ENCODE measurements at places on chromosomes 2 and 18.

- DNase-seq = no peak
Observed at GRCh38 chr2:85853499-85854165, 35.2 kb downstream of the ST3GAL5 start.

- DNase-seq = no peak
Observed at GRCh38 chr2:85950743-85951142, 62.0 kb upstream of the ST3GAL5 start.

DNA sequence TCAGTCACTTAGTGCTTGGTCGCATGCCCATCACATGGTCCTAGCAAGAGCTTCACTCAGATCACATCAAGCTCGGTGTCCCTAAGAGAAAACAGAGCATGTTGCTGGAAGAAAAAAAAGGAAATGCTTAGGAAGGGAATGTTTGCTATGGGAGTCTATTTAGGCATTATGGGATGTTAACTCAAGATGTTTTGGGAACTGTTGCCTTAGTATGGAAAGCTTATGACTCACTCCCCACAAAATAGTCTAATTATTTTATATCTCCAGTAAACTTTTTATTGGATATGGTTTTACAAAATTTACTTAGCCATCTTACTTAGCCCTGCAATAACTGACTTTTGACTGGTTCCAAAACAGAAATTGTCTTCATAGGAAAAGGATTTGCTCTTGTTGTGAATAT lies 439.5 kb upstream of the ZEB2 start:
- no peak for DNase-seq

GRCh38 chr2:66495788-66496640 lies 61.1 kb downstream of the MEIS1 start:
- no peak for DNase-seq

DNA sequence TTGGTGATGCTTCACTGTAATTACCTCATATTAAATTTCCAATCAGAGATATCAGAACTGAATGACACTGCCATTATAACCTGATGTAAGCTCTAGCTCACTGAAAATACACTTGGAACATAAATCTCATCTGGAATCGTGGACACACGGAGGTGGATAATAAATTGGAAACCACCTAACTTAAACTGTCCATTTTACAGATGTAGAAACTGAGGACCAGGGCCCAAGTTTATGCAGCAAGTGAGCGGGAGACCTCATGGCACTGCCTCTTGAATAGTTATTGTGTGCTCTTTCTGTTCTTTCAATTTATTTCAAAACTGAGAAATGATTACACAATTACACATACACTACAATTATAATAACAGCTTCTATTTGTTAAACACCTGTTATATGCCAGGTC lies 20.8 kb downstream of the CCDC68 start:
- DNase-seq = no peak

GRCh38 chr18:3138274-3138975 lies 81.3 kb downstream of the MYOM1 start:
- no peak for DNase-seq

DNA sequence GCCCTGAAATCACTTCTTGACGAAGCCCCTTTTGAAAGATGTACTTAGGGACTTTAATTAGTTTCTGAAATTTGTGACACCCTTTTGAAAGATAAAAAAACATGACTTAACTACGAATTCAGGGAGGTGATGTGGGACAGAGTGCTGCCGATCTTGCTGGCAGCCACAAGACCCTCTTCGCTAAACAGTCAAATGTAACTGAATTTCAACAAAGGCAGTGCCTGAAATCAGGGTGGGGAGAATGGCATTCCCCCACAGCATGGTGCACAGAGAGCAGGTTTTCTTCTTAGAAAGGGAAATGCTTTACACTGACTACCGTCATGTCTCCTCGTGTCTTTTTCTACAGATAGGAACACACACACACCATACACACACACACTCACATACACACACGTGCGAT lies 640.2 kb upstream of the POU3F3 start:
- DNase-seq = no peak

GRCh38 chr2:226644399-226644865 lies 155.2 kb downstream of the IRS1 start:
- no peak for DNase-seq

DNA sequence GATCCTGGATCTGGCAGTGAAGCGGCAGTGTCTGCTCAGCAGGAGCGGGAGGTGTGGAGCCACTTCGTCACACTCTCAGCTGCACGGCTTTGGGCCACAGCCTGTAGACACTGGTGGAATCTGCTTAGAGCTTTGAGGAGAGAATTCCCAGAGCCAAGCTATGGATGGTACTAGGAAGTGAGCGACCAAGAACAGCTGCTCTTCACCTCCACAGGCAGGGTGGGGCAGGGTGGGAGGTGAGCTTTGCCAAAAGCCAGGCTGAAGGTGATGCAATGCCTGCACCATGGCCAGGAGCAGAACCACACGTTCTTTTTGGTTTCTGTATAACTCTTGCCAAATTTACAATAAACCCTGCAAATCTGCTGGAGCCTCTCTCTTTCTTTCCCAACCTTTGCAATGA lies 226.1 kb downstream of the ANKRD30B start:
- DNase-seq = no peak

DNA sequence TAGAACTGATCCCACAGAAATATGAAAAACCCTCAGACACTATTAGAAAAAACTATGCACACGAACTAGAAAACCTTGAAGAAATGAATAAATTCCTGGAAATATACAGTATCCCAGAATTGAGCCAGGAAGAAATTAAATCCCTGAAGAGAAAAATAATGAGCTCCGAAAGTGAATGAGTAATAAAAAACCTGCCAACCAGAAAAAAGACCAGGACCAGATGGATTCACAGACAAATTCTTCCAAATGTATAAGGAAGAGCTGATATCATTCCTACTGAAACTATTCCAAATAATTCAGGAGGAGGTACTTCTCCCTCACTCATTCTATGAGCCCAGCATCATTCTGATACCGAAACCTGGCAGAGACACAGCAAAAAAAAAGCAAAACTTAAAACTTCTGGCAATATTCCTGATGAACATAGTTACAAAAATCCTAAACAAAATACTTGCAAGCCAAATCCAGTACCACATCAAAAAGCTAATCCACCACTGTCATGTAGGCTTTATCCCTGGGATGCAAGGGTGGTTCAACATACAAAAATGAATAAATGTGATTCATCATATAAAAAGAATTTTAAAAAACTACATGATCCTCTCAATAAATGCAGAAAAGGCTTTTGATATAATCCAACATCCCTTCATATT lies 1397.6 kb upstream of the DDX18 start:
- no peak for DNase-seq

DNA sequence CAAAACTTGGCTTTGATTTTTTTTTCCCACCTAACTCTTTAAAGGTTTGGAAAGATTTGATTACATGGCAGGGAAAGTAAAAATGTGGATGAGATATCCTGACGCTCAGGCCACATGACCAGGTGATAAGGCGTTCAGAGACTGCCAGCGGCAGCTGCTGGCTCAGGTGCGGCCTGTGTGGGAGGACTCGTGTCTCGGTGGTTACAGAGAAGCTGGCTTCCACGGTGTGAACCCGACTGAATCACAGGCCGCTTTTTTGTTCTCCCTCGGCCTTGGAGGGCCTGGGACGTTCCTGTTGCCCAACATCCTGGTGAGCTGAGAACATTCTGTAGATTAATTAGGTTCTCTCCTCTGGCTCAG lies 124.2 kb upstream of the ZNF516 start:
- no peak for DNase-seq

- no peak for DNase-seq
Observed at GRCh38 chr18:60372596-60372995, at the start of gene MC4R. Gene MC4R, minus strand, starts transcription at chr18:60372775. Its CDS starts 426 bp downstream, at chr18:60372349.

GRCh38 chr2:10333966-10334365 lies 31.3 kb downstream of the HPCAL1 start:
- no peak for DNase-seq

DNA sequence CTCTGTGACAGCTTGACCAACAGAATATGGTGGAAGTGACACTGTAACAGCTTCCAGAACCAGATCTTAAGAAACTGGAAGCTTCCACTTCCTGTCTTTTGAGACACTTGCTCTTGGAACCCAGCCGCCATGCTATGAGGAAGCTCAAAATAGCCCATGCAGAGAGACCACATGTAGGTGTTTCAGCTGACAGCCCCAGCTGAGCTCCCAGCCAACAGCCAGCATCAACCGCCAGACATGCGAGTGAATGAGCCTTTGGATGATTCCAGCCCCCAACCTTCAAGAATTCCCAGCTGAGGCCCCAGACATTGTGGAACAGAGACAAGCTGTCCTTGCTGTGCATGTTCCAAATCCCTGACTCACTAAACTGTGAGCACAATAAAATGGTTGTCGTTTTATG lies 27.9 kb downstream of the ACVR1 start:
- DNase-seq = no peak

DNA sequence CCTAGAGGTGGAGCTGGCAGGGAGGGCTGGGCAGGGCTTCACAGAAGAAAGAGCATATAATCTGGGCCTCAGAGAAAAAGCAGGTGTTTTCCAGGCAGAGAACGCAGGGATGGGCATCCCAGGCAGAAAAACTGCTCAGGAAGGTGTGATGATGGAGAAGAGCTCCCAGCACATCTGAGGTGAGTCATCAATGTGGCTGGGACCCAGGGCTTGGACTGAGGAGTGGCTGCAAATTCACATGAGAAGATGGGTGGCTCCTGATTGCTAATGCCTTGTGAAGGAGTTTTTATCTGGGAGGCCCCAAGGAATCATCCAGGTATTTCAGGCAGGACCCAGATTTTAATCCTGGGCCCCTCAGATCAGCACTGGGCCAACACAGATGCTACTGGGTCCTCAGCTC lies 10.2 kb downstream of the IL1F10 start:
- DNase-seq = no peak

- no peak for DNase-seq
Observed at GRCh38 chr2:7976206-7976605, 705.6 kb upstream of the ID2 start.

DNA sequence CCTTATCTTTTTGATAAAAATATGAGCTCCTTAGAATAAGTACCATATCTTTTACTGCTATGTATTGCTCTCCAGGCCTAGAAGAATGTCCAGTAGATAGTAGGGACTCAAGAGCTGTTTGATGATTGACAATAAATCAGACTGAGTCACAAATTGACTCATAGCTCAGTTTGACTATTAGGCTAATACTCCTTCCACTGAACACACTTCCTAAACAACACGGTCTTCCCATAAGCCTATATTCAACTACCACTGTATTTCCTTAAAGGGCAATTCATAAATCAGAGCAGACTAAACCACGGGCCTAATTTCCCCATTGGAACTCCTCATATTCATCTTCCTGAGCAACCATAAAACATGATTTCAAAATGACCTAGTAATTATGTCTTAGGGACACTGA lies 258.5 kb downstream of the ALK start:
- no peak for DNase-seq

- DNase-seq = no peak
Observed at GRCh38 chr18:45103319-45104048, 422.8 kb downstream of the SETBP1 start.

- no peak for DNase-seq
Observed at GRCh38 chr2:169260846-169261642, 101.3 kb downstream of the LRP2 start.

- DNase-seq = no peak
Observed at GRCh38 chr2:15605721-15606120, 14.1 kb downstream of the DDX1 start.

All from cortex of kidney (tissue), 1 donor.